ENCODE measurements at places on chromosomes 5 and 9.

GRCh38 chr5:57082441-57083067 is 91.3 kb upstream of the GPBP1 start:
- no peak for DNase-seq

- no peak for DNase-seq
These were observed 126.0 kb downstream of the FOXD1 start for GRCh38 chr5:73322437-73323076.

- DNase-seq: no peak
These were observed 15.7 kb downstream of the PNPLA7 start for GRCh38 chr9:137534256-137535119.

- no peak for DNase-seq
These were observed 171.0 kb downstream of the RMI1 start for GRCh38 chr9:84151640-84152039.

DNA sequence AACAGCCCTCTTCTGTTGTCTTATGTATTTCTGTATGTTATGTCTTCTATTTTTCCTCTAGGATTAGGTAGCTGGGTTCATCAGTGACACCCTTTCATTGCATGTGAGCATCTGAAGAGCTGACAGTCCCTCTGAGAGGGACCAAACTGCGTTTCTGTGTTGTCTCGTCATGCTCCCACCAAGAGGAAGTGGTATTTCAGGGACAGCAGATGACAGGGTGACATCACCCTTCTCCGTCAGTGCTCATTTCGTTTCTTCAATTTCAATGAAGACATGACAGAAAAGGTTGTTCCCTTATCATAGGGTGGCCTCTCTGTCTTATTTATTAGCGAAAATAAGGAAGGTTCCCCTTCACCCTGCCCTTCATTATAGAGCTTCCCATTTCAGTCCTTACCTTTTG is 225.9 kb upstream of the NR4A3 start:
- no peak for DNase-seq

DNA sequence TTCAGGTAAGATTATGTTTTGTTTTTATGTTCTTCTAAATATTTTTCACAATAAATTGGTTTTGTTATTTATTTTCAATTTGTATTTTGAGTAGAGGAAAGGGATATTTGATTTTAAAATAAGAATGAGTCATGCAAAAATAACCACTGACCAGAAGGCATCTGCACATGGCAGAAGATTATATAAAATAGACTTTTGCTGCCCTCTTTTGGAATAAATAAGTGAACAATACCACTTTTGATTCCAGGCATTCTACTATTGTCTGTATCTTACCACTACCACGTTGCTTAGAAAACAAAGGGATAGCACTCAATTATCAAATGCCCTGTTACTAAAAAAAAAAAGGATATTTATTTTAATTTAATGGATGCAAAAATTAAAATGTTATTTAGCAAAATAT is 227.3 kb upstream of the ITGA1 start:
- DNase-seq: no peak

- peak; percentile 65 for DNase-seq
These were observed 25.0 kb upstream of the TDRD7 start for GRCh38 chr9:97386733-97387503.

- no peak for DNase-seq
These were observed 1.3 kb downstream of the GNG10 start for GRCh38 chr9:111662576-111663300.

GRCh38 chr9:125260561-125260960 is 1.1 kb upstream of the GAPVD1 start:
- DNase-seq: no peak

DNA sequence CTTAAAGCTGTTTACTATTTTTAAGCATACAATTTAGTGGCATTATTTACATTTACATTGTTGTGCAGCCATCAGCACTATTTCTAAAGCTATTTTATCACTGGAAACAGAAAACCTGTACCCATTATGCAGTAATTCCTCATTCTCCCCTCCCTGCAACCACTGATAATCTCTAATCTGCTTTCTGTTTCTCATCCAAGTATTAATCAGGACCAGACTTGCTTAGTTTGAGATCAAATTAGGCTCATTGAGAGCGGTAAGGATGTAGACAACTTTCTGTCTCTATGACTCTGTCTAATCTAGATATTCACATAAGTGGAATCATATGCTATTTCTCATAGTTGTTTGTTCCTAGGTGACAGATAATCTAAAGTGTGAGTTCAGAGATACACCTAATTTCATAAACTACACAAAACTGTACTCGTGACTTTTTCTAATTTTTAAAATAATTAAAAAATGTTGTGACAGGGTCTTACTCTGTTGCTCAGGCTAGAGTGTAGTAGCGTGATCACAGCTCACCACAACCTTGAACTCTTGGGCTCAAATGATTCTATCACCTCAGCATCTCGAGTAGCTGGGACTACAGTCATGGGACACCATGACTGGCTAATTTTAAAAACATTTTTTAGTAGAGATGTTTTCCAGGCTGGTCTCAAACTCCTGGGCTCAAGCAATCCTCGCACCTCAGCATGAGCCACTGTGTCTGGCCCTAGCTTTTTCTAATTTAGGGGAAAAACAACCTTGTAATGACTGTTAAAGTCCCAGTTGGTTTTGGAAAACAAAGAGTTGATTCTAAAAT is 37.6 kb downstream of the BDP1 start:
- no peak for DNase-seq

GRCh38 chr5:161775891-161776290 is 72.0 kb upstream of the GABRA1 start:
- no peak for DNase-seq

GRCh38 chr5:83559118-83559785 is 87.7 kb downstream of the VCAN start:
- DNase-seq: no peak

- DNase-seq: no peak
These were observed 158.8 kb downstream of the DEPDC1B start for GRCh38 chr5:60540856-60541805.

- no peak for DNase-seq
These were observed 390.0 kb downstream of the PLK2 start for GRCh38 chr5:58069846-58070245.

DNA sequence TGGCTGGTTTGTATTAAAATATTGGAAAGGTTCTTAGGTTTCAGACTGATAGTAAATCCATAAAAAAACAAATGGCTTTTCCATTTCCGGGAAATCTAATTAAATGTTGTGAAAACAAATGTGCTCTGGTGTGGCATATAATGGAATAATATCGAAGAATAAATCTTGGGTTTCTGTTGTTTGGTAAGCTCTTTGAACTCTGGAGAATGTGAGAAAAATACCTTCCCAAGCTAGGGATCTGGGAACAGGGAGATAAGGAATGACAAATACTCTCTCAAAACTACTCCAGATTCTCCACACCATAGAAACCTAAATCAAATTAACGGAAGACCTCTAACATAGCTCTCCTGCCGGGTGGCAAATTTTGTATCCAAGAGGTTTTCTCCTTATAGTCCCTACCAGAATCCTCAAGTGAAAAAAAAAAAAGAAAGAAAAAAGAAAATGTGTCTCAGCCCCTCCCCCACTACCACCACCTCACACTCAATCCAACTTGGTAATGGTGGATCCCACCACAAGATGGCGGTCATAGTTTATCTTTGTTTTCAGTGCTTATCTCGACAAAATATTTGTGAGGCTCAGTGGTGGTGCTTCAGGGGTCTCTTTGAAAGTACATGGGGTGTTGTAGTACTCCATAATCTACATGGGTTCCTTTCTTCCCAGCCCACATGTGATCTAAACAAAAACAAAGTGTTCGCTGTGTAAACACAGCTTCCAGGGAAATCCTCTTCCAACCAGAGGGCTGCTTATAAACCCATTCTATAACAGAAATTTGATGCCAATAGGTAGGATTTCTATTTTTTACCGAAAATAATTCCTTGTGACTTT is 54.5 kb upstream of the FST start:
- DNase-seq: no peak

GRCh38 chr9:33445389-33446239 is 1.8 kb downstream of the AQP3 start:
- DNase-seq: no peak

GRCh38 chr5:53109056-53109442 is 508 bp downstream of the MOCS2 start:
- DNase-seq: no peak

DNA sequence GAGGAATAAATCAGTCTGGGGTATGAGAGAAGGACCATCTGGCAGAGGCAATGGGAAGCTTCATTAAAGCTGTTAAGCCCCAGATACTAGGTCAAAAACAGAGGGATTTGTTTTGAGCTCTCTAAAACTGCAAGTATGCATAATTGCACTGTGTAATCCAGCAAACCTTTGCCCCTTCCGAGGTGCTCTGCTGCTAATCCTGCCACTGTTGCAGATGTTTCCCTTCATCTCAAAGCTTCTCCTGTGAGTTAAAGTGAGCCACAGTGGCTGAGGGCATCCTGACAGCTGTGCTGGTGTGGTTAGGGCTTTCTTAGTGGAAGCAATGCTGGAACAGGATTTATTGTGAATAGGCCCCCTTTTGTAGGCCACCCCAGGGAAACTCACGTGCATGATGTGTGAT is 160.3 kb upstream of the TRPC7 start:
- DNase-seq: no peak

GRCh38 chr9:5799314-5799713 is 33.6 kb downstream of the ERMP1 start:
- DNase-seq: no peak

DNA sequence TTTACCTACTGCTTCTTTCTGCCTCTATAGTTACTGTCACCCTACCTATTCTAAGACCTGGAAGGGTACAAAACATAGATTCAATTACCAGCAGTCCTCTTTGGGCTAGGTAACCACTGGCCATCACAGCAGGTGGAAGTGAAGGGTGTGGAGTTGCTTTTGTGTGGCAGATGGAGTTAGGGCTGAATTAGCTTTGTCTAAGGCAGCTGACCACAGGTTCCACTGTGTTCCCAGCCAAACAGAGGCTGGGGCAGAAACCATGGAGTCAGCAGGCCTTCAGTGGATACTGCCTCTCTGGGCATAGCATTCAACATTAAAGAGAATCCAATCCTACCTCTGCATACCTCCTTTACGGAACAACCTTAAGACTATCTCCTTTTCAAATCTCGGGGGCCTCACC is 254.2 kb downstream of the RFX3 start:
- no peak for DNase-seq

- DNase-seq: no peak
These were observed 32.9 kb upstream of the GPR21 start for GRCh38 chr9:123000371-123001068.

DNA sequence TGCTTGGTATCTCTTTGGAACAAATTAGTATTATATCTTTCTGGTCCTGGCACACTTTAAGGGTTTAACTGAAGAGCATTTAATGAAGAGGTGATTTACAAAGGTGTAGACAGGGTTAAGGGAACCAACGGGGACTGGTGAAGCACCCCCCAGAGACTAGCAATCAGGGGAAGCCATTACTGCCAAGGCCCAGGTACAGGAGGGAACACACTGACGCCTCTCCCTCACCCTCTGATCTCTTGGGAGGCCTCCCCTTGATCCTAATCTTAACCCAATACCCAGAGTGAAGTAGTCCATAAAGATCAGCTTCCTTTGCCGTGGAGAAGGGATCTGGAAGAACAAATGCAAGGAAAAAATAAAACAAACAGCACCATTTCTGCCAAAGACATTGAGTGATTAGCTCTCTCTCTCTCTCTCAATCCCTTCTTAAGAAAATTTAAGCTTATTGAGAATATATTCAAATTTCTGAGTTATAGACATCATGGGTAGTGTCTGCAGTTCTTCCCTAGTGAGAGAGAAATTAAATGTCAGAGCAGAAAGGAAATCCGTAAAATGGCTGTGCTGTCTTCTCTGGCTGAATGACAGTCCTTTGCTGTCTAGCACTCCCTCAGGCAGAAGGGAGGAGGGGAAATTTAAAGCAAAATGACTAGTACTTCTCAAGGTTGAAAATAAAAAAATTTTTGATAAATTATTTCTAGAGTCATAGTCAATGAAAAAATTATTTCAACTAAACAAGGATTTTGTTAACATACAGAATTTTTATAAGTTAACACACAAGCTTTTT is 20.0 kb downstream of the F2R start:
- no peak for DNase-seq

DNA sequence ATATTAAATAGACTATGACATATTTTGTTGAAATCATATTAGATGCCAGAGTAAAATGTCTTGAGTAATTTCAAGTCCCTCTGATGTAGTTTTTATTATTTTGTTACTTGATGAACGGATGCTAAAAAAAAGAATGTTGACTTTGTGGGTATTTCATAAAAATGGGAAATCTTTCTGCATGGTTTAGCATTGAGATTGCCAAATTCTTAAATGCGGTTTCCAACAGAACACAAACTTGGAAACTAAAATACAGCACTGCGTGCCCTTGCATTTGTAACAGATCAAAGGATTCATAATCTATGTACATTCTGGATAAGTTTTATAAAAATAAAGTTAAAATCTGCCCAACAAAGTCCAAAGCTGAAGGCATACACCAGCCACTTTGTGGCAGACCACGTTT is 425.5 kb upstream of the DAB2 start:
- no peak for DNase-seq

- no peak for DNase-seq
These were observed 41.0 kb downstream of the CLINT1 start for GRCh38 chr5:157817928-157818327.

- DNase-seq: no peak
These were observed 91.0 kb upstream of the MVB12B start for GRCh38 chr9:126235336-126236243.

- DNase-seq: no peak
These were observed 384.2 kb upstream of the ZNF462 start for GRCh38 chr9:106478727-106479126.

DNA sequence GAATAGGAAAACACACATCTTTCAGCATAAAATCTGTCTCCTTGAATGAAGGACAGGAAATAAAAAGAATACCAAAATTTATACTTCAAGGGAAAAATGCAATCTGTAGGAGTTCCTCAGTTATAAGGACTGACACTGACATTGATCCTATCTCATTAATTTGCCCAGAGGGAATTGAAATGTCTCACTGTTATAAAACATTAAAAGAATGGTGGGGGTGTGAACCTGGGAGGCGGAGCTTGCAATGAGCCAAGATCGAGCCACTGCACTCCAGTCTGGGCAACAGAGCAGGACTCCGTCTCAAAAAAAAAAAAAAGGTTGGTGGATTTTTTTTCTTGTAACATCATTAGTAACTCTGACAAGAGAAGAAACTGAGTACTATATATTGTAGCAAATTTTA is 60.8 kb downstream of the TTLL11 start:
- DNase-seq: no peak

- no peak for DNase-seq
These were observed 6.6 kb downstream of the BARX1 start for GRCh38 chr9:93948441-93949072.

DNA sequence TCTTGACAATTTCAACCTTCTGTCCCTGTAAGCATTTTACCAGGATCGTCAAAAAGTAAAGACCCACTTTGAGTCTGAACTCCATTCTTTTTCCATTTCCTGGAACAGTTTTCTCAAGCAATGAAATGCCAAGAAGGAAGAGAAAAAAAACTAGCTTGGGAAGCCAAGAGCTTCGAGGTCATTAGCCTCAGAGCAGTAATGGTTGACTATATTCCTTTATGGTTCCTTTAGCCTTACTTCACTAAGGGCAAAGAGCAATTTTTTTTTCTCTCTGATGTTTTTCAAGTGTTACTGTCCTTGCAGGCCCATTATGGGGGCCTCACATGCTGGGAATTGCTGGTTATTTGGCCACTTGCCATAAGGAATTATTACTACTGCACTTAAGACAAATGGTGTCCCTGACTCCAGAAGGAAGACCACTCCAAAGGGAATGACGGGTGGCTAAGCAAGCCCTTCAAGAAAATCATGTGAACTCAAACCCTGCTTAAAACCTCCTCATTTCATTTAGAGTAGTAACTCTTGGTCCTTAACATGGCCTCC is 37.1 kb downstream of the BNC2 start:
- DNase-seq: no peak
